Stomach (tissue), 19 donors: ENCODE measurements at places on chromosomes 4 and X.

- H3K36me3 ChIP-seq = no peaks in the 10 kb centered on the region
- no peaks in the 10 kb centered on the region for H3K27me3 ChIP-seq
- no peak overlapping the region for H3K4me3 ChIP-seq
- no peaks in the 10 kb centered on the region for H3K4me1 ChIP-seq
Measured at GRCh38 chrX:104679175-104679574, 113.2 kb downstream of the IL1RAPL2 start.

DNA sequence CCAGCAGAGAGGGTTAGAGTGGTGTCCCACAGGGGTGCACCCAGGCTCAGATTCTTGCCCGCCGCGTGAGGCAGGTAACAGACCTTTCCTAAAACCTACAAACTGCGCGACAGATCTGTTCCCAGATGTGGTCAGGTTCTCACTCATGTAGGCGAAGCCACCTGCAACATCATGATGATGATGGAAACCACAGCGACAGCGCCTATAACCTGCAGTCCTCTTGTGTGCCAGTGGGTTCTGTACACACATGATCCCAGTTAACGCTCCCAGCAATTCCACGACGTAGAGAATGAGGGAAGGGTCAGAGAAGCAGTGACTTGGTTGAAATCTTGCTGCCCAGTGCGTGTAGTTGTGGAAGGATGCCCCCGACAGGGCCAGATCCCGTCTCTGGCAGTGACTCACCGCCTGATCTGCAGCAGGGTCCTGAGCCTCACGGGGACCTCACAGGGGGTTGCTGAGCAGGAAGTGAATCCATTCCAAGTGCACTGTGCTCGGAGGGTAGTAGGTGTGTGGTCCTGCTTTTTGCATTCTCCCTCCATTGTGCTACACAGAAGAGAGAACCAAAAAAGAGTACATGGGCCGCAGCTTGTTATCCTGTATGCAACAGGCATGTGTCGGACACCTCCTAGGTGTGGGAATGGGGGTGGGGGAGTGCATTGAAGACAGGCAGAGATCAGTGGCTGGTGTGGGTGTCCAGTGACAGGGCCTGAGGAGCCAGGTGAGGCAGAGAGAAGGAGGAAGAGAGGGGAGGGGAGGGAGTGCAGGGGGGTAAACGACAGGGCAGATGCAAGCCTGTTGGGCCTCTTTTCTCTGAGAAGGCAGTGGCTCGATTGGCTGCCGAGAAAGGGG, 66.6 kb downstream of the MTMR1 start:
- no peaks in the 10 kb centered on the region for H3K4me1 ChIP-seq
- no peak for DNase-seq
- H3K27me3 ChIP-seq = no peaks in the 10 kb centered on the region
- no peak overlapping the region for H3K27ac ChIP-seq
- H3K4me3 ChIP-seq = no peak overlapping the region

- no peaks in the 10 kb centered on the region for H3K4me1 ChIP-seq
- no peak overlapping the region for H3K27ac ChIP-seq
- no peaks in the 10 kb centered on the region for H3K27me3 ChIP-seq
- no peak overlapping the region for H3K4me3 ChIP-seq
Measured at GRCh38 chrX:25442499-25442898, 426.7 kb upstream of the ARX start.

GRCh38 chr4:5780831-5781480, 70.0 kb downstream of the EVC start:
- H3K36me3 ChIP-seq = peaks cover 20% of the 10 kb centered on the region
- no peaks in the 10 kb centered on the region for H3K27me3 ChIP-seq
- no peak for DNase-seq
- peaks cover 2% of the 10 kb centered on the region for H3K4me1 ChIP-seq
- H3K27ac ChIP-seq = no peak overlapping the region

GRCh38 chrX:4186331-4186730, 472.9 kb upstream of the PRKX start:
- no peaks in the 10 kb centered on the region for H3K36me3 ChIP-seq
- H3K4me1 ChIP-seq = no peaks in the 10 kb centered on the region
- DNase-seq = no peak
- no peaks in the 10 kb centered on the region for H3K27me3 ChIP-seq

DNA sequence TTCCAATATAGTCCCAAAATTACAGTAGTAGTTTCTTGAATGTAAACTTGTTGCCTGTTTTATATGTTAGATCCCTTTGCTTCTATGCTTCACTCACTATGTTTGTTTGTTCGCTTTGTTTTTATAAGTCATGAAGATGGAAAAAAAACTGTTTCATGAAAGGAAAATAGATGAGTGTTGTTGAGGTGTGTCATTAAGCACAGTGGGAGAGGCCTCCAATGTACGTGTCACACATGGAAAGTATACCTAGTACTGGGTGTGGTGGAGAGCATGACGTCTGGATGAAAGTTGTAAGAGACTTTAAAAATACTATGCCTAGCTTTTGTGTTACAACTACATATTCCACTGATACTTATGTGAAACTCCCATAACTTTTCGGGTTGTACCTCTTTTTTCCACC, 28.4 kb downstream of the PLS3 start:
- H3K27me3 ChIP-seq = peaks cover 8% of the 10 kb centered on the region
- peak; percentile 50 for DNase-seq
- H3K27ac ChIP-seq = no peak overlapping the region
